ENCODE measurements at places on chromosomes 11 and 22.

GRCh38 chr11:32430568-32431381 is 4.6 kb downstream of the WT1 start:
- DNase-seq = no peak

DNA sequence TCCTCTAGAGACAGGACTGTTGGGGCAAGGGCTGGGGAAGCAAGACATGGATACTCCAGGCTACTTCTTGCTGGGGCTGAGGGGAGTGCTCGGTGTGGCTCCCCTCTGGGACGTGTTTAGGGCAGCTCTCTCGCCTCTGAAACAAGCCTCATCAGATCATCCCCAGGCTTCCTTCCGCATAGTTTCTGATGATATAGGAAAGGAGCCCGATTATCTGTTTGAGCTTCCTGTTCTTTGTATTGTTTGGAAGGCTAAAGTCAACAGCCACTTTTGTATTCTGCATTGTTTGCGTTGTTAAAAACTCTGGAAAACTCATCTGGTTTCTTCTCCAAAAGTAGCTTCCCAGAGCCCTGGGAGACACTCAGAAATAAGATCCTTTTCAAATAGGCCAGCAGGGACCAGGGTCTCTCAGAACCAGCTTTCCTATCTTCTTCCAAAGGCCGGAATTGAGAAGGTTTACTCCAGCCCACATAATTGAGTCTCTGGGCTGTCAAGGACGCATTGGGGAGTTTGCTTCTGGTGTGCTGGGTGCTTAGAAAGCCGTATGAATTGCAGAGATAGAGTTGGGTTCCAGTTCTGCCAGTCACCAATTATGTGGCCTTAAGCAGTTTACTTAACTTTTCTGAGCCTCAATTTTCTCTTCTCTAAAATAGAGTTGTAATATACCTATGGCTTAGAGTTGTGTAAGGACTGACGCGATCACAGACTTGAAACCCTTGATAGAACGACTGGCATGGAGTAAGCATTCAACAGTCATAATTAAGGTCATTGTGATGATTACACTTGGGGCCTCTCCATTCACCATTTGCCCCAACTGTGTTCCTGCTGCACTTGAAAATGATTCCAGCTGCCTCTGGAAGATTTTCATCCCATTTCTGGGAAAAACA is 19.1 kb downstream of the CD44 start:
- no peak for DNase-seq

- no peak for DNase-seq
Observed at GRCh38 chr11:78901831-78902230, 327.2 kb upstream of the NARS2 start.

- no peak for DNase-seq
Observed at GRCh38 chr11:12113294-12113693, 2.9 kb downstream of the MICAL2 start.

DNA sequence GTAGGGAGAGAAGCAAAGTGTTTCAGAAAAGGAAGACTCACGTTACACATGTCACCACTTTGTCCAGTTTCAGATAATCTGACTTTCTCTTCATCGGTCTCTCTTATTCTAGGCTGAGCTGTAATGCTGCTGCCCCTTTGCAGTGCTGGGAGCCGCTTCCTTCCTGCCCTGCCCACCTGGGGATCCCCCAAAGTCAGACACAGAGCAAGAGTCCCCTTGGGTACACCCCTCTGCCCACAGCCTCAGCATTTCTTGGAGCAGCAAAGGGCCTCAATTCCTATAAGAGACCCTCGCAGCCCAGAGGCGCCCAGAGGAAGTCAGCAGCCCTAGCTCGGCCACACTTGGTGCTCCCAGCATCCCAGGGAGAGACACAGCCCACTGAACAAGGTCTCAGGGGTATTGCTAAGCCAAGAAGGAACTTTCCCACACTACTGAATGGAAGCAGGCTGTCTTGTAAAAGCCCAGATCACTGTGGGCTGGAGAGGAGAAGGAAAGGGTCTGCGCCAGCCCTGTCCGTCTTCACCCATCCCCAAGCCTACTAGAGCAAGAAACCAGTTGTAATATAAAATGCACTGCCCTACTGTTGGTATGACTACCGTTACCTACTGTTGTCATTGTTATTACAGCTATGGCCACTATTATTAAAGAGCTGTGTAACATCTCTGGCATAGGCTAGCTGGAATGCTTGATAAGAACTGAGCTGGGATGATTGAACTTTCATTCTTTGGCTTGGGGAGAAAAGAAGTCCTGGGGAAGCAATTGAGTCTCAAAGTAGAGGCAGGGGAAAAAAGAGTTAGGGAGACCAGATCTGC is 31.2 kb upstream of the SMIM35 start:
- no peak for DNase-seq

DNA sequence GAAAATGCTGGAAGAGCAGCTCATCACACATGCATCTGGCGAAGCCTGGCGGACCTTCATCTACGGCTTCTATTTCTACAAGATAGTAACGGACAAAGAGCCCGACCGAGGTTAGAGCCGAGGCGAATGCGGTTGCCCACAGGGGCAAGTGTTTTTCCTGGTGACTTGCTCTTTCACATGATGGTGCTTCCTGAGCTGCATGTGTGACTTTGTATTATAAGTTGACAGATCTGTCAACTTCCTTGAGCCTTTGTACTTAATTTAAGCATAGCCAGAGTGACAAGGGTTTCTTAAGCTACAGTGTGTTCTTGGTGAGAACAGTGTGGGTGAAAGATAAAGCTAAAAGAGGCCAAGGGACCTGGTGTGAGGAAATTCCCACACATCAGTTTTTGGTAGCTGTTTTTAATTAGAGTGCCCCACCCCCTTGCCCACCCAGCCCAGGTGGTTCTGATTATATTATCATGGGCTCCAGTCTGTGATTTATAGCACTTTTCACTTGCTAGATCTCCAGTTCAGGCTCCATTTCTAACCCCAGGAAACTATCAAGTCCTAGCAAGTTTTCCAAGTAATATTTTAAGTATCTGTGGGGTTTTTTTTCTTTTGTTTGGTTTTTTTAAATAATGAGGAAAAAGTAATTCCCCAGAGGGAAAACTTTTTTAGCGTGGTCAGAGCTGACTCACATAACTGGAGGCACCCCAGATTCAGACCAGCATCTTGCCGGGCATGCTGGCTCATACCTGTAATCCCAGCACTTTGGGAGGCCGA is 68.0 kb upstream of the YWHAH start:
- no peak for DNase-seq

DNA sequence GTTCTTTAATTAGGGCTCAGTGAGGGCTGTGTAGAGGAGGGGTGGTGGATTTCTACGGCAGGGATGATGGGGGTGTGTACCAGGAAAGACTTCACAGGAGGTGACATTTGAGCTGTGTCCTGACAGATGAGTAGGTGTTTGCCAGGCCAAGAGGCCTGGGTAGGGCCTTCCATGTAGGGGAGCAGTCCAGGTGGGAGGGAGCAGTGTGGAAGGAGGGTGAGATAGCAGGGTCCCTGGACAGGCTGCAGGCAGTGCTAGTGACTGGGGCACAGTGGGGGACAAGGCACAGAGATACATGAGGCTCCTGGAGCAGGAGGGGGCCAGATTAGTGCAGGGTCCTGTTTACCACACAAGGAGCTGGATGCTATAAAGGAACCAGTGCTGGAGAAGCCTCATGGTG is 147.9 kb upstream of the CADM1 start:
- DNase-seq = no peak

DNA sequence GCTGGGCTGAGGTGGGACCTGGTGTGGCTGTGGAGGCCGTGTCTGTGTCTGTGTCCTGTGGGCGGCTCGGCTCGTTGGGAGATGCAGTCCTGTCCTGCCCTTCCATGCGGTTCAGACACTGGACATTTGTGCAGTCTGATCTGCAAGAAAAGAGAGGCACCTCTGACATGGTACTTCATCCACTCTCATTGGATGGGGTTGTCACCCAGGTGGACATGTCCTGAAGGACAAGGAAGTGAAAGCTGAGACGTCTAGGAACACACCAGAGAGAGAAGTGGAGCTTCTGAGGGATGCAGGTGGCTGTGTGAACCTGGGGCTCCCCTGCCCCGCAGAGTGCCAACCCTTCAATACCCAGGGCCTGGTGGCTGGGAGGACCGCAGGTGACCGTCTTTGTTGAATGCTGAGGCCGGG is 18.4 kb downstream of the TBX1 start:
- no peak for DNase-seq

DNA sequence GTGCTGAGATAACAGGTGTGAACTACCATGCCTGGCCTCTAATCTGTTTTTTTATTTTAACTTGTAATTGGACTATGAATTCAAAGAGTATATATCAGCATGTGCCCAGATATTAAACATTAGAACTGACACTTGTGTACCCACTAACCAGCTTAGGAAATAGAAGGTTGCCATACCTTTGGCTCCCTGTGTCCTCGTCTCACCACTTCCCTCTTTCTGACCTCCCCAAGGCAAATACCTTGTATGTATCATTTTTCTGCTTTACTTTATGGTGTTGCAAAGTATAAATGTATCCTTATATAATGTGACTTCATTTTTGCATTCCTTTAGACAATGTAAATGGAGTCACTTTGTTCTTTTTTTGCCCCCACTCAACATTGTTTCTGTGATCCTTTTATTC is 9.1 kb downstream of the PPP6R3 start:
- DNase-seq = peak; percentile 20

DNA sequence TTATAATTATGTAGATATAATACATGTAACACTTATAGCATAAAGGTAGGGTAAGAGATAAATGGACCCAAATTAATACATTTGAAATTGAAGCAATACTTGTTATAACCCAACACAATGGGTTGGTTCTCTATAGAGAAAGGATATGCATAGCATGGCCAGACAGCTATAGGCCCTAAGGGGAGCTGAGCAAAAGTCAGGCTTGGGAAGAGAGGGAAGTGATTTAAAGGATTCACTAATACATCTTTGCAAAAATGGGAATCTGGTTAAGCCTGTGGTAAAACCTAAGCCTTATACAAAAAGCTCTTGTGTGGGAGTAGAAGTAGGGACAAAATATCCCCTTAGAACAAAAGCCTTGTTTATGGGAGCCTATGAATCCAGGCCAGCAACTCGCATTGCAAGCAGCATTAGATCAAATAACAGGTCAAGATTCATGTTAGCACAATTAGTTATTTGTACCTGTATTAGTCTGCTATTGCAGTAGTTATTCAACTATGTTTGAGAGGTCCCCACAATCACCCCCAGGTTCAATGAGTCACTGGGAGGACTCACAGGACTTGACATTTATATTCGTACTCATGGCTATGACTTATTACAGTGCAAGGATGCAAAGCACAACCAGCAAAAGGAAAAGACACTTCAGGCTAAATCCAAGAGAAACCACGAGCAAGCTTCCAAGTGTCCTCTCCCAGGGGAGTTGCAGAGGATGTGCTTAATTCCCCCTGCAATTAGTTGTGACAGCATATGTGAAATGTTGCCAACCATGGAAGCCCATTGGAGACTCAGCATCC is 144.7 kb upstream of the LMO1 start:
- no peak for DNase-seq

DNA sequence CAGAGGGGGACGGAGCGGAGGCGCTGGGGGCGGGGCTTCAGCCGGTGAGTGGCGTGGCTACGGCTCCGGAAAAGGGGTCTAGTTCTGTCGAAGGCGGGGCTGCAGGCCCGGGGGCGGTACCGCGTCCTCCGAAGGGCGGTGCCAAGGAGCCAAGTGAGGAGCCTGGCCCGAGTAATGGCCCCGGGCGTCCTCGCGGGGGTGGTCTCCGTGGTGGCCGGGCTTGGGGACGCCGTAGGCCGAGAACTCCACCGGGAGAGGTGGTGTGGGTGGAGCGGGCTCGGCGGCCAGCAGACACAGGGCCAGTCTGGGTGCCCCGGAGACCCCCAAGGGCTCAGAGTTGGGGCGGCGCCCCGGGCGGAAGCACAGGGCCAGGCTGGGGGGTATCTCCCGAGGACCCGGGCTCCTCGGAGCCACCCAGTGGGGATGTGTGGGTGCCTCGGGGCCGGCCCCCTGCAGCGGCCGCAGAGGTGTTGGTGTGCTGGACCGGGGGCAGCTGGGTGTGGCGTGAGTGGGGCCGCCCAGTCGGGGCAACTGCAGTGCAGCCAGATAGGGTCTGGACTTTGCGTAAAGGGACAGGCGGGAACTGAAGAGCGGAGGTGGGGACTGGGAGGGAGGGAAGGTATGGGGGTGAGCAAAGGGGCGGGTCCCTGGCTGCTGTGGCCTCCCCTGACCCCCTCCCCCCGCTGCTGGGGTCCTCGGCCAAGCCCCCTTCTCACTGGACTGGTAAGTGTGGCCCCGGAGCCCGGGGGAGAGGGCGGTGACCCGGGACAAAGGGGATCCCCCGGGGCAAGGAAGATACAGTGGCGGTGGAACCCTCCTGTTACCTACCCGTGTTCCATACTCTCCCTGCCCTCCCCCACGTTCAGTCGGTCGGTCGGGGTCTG is 838 bp downstream of the FKBP2 start:
- DNase-seq = peak; percentile 99

GRCh38 chr11:115049796-115050195 is 371.5 kb downstream of the NXPE2 start:
- no peak for DNase-seq

All from KBM-7 (cell line).